ENCODE measurements at places on chromosomes 12 and 14.

- no peak for DNase-seq
Observed at GRCh38 chr12:67909681-67910080, 79.6 kb upstream of the IFNG-AS1 start.

- DNase-seq: no peak
Observed at GRCh38 chr12:48542300-48542928, 17.0 kb downstream of the OR8S1 start.

DNA sequence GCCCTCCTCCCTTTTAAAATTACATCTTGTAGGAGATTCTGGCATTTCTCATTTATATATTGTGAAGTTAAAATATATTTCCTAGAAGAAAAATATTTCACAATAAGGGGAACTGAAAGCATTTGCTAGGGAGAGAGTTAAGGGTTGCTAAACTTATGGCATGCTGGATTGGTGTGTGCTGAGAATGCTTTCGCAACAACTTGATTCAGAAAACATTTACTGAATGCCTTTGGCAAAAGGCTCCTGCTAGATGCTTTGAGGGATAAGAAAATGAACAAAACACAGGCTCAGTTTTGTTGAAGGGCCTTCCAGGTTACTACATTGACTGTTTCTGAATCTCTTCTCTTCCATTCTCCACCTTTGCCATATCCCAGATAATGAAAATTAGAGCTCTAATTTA lies 67.5 kb downstream of the DIP2B start:
- peak; percentile 58 for DNase-seq

GRCh38 chr12:45928309-45928708 lies 62.1 kb downstream of the SCAF11 start:
- DNase-seq: no peak

GRCh38 chr12:64749461-64750200 lies 9.6 kb downstream of the GNS start:
- DNase-seq: no peak

- DNase-seq: no peak
Observed at GRCh38 chr14:91269076-91269991, 24.8 kb upstream of the GPR68 start.

GRCh38 chr14:71289536-71289935 lies 382.3 kb downstream of the PCNX1 start:
- DNase-seq: no peak

DNA sequence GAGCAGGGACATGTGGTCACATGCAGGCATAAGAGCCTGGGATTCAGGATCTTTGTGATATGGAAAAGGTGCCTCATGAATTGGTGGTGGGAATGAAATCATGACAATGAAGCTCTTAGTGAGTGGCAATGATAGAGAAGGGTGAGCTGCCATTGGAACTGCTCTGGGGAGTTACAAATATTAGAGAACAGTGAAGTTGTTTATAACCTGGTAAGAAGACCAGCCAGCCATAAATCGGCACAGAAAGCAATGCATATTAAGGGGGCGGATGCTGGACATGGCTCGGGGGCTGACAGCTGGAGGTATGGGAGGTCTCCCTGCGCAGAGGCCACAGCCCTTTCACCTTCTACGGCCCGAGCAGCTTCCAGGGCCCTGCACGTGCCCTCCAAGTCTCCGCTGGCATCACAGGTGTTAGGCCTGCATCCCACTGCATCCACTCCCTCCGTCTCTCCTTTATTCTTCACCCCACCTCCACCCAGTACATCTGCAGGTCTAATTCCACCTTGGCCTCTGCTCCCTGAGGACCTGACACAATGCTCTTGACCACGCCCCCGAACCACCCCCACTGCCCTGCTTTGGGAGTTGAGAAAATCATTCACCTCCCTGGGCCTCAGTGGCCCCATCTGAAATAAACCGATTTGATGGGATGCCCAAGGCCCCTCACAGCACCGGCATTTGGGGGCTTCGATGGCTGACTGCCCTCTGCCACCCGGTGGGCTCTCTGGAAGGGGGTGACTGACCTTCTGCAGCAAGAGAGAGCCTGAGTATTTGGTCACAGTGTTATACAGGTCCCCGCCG lies 4.1 kb downstream of the CACNA2D4 start:
- no peak for DNase-seq

GRCh38 chr12:87323369-87323768 lies 705.8 kb downstream of the C12orf50 start:
- peak; percentile 82 for DNase-seq

- peak; percentile 71 for DNase-seq
Observed at GRCh38 chr12:75694534-75695268, 183.3 kb upstream of the KRR1 start.

DNA sequence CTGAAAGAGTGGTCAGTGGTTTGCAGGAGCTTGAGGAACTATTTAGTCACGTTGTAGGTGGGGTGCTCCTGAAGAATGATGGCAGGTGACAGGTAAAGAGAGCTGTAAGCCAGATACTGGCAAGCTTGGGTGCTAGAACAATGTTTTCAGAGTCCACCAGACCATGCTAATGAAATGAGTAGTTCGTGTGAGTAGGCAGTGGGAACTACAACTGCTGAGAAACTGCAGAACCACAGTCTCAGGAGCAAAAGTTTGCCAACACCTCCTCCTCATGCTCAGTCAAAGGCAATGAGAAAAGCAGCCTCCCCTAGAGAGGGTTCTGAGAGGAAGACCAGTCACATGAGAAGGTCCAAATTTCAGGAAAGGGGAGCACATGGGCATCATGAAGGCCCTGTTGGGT lies 91.3 kb downstream of the PRKD1 start:
- no peak for DNase-seq

DNA sequence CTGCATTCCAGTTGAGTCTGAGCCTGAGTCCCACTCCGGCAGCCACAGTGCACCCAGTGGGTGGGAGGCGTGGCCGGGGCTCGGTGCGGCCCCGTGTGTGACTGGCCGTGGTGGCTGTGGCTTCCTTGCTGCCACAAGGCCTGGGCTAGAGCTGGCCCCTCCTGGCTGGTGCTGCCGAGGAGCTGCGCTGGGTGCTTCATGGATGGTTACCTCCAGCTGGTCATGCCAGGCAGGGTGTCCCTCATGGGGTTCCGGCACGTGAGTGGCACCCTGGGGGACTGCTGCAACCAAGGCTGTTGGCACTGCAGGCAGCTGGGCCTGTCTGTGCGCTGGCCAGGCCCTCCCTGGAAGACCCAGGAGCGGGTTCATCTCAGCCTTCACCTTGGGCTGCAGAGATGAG lies 62.7 kb downstream of the KIF26A start:
- no peak for DNase-seq

DNA sequence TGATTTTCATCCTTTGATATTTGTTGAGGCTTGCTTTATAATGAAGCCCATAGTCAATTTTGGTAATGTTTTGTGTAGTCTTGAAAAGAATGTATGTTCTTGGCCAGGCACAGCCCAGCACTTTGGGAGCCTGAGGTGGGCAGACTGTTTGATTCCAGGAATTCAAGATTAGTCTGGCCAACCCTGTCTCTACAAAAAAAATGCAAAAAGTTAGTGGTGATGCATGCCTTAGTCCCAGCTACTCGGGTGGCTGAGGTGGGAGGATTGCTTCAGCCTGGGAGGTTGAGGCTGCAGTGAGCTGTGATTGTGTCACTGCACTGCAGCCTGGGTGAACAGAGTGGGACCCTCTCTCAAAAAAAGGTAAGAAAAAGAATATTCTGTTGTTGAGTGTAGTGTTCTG lies 10.8 kb downstream of the ETNK1 start:
- DNase-seq: no peak

DNA sequence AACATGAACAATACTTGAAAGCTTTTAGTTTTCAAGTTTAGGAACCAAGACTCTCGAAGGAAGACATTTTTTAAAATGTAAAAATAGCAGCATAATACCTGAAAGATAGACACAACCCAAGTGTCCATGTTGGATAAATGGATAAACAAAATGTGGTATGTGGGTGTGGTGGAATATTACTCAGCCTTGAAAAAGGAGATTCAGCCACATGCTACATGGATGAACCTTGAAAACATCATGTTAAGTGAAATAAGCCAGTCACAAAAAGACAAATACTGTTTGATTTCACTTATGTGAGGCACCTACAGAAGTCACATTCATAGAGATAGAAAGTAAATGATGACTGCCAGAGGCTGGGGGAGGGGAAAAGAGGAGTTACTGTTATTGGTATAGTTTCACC lies 228.7 kb downstream of the FBXL14 start:
- no peak for DNase-seq

DNA sequence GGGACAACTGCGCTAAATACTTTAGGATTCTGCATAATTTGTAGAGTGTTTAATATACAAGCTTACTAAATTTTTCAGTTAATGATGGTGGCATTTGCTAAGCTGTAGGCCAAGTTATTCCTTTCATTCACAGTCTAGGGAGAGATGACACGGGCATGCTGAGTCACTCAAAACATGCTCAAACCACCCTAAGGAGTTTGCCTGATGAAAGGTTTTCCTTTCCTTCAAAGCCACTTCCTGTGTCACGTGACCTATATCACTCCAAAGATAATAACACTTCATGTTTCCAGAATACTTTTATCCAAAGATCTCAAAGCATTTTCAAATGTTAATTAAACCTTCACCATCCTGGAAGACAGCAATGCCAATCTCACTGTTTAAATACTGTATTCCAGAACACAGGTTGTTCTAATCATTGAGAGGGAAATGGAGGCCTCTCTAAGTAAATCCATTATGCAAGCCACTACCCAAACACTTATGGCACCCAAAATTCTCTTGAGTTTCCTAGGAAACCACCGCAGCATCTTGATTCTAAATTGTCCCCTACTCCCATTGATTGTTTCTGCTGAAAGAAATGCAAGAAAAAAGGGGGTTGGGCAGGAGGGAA lies 207.0 kb upstream of the CDKN3 start:
- DNase-seq: peak; percentile 82

GRCh38 chr12:131122631-131123030 lies 168.9 kb downstream of the ADGRD1 start:
- no peak for DNase-seq

GRCh38 chr14:23464700-23465099 lies 4.8 kb upstream of the NGDN start:
- DNase-seq: no peak

DNA sequence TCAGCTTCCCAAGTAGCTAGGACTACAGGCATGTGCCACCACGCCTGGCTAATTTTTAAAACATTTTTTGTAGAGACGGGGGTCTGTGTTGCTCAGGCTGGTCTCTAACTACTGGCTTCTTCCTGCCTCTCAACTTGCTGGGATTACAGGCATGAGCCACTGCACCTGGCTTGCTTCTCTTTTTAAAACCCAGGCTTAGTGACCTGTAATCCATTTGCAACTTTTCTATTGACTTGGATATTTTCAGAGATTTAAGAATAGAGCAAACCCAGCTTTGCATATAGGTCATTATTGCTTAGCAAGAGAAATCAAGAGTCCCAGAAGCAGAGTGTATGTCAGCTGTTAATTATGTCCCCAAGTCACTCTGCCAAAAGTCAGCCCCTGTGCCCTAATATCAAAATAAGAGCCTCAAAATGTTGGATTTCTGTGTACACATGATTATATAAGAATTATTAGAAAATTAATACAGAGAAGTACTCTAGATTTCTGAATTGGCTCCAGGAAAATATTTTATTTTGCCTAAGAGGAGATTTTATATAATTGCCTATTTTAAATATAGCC lies 24.9 kb downstream of the TCP11L2 start:
- DNase-seq: no peak

DNA sequence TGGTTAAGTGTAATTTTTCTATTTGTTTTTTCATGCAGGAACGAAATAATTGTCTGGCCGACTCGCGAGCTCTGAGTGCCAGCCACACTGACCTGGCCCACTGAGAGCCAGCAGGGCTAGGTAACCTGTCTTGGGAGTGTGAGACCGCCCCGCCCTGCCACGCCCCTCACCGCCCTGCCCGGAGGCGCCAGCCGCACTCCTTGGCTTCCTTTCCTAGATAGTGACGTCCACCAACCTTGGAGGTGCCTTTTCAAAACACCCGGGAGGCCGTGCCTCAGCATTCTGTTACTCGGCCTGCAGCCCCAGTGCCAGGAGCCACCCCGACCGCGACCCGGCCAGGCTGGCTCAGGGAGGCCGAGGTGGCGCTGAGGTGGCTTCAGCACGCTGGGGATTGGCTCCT lies 21.7 kb downstream of the XRCC3 start:
- no peak for DNase-seq

DNA sequence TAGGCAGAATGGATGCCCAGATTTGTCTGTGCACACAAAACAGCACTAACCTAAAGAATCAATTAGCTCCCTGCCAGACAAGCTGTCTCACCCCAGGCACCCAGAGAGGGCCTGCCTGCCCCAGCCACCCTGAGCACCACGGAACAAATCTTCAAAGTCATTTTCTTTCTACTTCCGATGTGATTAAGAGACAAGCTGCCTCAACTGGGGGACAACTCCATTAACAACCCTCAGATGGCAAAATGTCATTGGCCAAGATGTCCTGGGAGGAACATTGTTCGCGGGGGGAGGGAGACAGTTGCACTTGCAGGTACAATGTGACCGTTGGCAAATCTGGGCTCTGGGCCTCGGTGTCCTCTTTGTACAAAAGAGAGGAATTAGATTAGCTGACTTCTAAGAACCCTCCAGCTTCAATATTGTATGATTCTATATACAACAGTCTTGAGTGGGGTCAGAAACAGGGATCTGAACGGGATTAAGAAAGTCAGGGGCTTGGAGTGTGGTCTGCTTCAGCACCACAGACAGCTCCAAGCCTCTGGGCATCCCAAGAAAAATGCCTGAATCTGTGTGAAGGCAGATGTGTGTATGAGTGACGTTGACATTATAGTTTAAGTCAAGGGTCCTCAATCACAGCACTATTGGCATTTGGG lies 42.8 kb upstream of the CMKLR1 start:
- peak; percentile 22 for DNase-seq

DNA sequence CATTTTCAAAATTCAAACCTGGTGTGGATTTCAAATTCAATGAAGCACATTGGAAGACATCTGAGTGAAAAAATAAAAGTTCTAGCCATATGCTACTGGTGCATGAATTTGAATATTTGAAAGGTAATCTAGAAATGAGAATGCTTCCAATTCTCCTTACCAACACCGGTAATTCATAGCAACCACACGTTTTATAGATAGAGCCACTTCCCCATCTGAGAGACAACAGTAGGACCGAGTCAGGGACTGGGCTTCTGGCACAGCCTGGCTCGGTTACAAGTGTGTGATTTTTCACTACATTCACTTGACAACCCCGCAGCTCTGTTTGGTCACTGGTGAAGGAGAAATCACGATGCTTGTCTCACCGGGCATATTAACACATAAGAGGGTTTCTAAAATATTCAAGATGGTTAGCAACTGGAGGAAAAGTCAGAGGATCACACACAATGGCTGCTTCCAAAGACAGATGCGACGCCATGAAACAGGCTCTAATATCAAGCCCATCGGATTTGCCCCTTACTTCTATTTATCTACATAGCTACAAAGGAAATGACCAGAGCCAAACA lies 86.5 kb upstream of the FOXN3 start:
- no peak for DNase-seq

DNA sequence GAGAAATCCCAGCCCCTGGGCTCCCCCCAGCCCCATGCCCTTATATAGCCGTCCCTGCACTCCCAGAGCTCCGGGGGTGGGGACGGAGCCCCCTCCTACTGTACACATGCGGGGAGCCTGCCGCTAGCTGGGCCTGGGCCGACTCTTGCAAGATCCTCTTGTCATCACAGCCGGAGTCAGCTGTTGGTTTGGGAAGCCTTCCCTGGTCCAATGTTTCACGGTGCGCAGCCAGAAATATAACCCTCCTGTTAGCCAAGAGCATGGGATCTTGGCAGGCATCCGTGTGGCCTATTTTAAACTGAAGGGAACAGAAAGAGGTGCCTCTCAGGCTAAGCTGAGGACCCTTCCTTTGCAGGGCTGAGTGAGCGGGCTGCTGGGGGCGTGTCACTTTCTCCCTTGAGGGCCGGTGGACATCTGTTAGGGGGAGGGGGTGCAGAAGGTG lies 175.3 kb downstream of the TSPAN9 start:
- DNase-seq: peak; percentile 60

- DNase-seq: no peak
Observed at GRCh38 chr12:2221030-2221621, 168.3 kb downstream of the CACNA1C start.

Measured in astrocyte of the spinal cord (primary cell).